ENCODE measurements at places on chromosomes 6 and 20.

DNA sequence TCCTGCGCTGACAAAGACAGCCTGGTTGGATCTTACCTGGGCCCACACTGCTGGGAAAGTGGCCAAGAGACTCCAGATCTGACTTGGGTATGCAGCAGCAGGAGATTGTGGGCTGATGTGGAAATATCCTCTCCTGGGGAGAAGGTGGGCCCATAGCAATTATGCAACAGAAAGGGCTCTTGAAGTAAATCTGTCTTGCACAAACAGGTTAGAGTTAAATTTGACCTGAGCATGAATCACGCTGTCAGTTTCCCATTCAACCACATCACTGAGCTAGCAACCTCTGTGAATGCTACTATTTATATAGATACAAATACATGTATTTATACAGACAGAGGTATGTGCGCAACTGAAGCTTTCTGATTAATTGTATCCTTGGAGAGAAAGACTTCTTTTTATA is 28.3 kb upstream of the PDYN start:
- DNase-seq = no peak

- DNase-seq = no peak
Observed at GRCh38 chr6:74979065-74979766, 226.6 kb downstream of the COL12A1 start.

DNA sequence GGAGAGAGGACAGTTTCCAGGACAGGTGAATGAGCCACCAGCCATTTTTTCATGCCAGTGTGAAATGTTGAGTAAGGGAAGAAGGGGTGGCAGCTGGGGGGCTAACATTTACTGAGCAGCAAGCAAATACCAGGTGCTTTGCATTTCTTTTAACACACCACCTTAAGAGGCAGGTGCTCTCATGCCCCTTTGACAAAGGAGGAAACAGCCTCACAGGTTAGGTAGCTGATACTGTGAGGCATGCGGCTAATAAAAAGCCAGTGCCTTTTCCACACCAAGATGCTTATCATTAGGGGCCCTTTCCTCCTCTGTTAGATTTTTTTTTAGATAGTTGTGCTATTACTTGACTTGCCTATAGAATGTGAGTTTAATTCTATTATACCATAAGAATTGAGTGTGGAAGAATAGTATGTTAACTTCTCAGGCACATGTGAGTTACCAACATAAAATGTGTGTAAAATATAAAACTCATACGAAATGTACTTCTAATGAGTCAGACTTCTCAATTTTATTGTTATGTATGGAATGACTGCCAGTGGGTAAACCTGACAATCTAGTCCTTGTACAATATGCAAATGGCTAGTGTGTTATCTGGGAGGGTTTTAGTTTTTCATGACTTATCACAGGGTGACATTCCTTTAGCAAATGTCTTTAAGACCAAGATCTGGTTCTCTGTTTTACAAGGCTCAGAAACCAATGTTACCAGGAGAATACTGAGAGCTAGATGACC is 260.0 kb downstream of the TMEM242 start:
- peak; percentile 26 for DNase-seq

GRCh38 chr20:19937218-19937617 is 79.9 kb upstream of the NAA20 start:
- DNase-seq = no peak

DNA sequence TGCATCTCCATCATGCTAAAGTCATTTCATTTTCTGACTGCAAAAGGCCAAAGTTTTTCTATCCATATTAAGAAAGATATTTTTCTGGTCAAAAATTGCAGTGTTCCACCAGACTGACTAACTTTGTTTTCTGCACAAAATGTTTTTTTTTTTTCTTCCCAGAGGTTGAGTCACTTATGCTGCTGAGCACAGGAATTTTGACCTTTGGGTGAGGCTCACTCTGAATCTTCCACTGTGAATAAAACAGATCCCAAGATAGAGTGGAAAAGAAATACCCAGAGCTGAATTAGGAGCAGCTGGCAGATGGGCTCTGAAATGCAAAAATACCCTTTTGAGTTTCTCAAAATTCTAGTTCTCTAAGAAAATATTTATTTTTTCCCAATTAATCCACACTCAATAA is 996.8 kb downstream of the KIF16B start:
- no peak for DNase-seq

DNA sequence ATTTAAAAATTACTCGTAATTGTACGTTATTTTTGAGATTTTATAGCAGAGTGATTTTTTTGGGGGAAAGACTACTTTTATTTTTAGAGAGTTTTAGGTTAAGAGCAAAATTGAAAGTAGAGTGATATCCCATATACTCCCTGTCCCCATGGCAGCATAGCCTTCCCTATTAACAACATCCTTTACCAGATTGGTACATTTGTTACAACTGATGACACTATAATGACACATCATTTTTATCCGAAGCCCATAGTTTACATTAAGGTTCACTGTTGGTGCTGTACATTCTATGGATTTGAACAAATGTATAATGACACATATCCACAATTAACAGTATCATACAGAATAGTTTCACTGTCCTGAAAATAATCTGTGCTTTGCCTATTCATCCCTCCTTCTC is 1126.4 kb upstream of the CITED2 start:
- DNase-seq = no peak

GRCh38 chr6:139927742-139928305 is 553.4 kb upstream of the CITED2 start:
- DNase-seq = no peak

DNA sequence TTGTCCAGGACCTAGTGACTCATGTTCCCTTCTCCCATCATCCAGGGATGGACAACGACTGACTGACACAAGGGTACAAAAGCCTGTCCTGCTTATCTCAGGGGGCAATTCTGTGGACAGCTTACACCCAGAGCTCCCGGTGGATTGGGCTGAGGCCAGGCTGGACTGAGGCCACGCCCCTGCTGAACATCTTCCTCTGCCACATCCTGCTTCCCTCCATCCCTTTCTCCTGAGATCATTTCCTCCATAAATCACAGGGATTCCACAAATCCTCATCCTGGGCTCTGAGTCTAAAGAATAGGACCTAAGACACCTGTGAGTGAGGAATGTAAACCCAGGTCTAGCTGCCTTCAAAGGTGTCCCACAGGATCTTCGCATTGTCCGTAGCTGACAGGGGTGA is 30.4 kb upstream of the RNF24 start:
- no peak for DNase-seq

- peak; percentile 31 for DNase-seq
Observed at GRCh38 chr6:80468398-80468797, 361.9 kb downstream of the BCKDHB start.

DNA sequence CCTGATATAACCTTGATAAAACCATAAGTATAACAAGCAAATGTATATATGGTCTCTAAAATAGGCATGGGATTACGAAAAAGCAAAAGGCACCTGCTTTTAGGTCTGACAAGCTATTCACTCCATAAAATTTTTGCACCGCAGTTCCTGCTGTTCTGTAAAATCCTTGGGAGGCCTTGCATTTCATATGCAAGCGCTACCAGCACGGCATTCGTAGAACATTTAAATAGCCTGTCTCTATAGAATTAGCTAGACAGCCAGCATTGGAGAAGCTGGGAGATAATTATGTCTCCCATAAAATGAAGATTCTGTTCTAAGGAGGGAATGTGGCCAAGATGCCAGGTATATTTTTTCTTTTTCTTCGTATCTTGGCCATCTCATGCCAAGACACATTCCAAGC is 64.5 kb upstream of the ATXN1 start:
- DNase-seq = no peak

DNA sequence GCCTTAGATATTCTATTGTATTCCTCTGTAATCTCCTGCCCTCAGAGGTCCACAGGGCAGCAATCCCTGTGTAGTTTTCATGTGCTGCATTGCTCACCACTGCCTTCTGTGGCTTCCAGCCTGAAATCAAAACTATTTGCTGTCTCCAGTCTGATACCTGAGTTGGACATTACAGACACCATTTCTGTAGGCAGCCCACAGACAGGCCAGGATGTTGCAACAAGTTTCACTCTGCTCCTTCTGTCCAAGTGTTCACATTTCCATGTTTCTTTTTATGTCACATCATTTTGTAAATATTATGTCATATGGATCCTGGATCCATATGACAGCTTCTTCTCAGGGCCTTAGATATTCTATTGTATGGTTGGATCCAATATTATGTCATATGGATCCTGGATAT is 21.7 kb downstream of the ECI2 start:
- DNase-seq = no peak

- DNase-seq = no peak
Observed at GRCh38 chr6:105587349-105588122, 184.7 kb upstream of the PREP start.

GRCh38 chr6:7820288-7820835 is 90.2 kb downstream of the TXNDC5 start:
- DNase-seq = no peak

DNA sequence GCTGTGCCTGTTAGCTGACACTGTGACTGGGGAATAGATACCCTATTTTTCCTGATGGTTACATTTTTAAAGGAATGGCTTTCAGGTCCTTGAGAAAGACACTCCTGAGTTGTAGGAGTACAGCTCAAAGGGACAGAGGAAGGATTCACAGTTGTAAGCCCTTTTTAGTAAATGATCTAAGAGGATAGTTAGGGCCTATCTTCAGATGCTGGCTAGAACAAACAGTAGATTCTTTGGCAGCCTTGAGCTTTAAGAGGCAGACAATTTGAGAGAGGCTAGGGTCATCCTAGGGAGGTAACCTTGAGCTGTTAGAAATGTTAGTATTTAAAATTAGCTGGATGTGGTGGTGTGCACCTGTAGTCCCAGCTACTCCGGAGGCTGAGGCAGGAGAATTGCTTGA is 111.5 kb downstream of the ZFAND3 start:
- no peak for DNase-seq

DNA sequence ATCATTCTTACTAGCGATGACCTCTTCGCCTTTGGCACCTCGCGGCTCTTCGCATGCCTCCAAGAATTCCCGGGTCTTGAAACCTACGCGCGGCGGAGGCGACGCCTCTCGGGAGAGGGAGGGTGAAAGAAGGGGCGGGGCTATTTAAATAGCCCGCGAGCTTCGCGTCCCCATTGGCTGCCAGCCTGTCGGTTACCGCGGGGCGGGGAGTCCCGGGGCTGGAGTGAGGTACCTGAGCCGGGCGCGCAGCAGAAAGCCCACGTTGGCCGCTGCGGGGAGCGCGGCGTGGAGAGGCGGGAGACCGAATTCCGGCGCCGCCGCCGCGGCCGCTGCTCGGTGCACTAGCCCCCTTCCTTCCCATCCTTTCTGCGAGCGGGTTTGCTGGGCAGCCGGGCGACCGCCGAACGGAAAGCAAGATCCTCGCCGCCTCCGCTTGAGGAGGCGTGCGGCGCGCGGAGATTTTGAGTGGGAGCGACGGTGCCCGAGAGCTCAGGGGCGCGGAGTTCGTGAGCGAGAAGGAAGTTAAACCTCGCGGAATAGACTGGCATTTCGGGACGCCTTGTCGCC is at the start of gene BMP6:
Gene BMP6, plus strand, starts transcription at position 251 of the 567 bp plus-strand sequence. CDS start 857 bp downstream, outside the sequence.
- peak; percentile 93 for DNase-seq

DNA sequence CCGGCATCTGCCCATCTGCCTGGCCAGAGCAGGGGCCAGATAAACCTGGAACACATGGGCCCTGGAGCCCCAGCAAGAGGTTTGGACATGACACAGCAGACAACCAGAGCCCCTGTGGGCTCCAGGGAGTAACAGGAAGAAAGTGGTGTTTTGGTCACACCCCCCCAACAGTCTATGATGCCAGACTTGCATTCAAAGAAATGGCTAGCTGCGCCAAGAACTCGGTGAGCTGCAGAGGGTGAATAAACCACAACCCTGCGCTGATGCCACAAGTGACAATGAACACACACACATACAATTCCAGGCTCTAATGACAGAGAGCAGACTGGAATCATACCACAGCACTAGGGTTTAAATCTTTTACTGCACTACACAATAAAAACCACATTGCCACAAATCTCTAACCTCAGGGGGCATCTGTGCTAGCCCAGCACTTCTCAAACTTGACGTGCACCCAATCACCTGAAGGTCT is 34.0 kb downstream of the TRERF1 start:
- no peak for DNase-seq

GRCh38 chr6:72413884-72414283 is 208.0 kb upstream of the KCNQ5 start:
- DNase-seq = peak; percentile 75

DNA sequence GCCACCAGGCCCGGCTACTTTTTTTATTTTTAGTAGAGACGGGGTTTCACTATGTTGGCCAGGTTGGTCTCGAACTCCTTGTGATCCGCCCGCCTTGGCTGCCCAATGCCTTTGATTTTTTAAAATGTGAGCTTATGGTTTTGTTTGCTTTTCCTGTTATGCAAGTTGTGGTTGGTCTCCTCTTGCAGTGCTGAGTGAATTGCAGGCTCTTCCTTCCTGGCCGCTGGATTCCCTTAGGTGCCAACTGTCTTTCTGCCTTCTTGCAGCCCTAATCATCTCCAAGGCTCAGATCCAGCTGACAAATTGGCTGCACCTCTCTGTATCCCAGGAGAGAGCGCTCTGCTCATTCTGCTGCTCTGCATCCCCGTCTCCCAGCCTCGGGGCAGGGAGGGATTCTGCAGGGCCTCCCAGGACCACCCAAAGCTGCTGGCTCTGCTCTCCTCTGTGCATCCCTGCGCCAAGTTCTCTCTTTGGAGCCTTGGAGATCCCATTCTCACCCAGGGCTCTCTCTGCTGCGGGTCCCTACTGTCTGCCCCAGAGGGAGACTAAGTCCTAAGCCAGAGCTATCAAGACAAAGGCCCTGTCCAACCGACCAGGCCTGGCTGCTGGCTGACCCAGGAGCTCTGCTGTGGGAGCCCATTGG is 14.1 kb upstream of the EMILIN3 start:
- DNase-seq = no peak

GRCh38 chr6:72873433-72873832 is 251.6 kb downstream of the KCNQ5 start:
- no peak for DNase-seq

GRCh38 chr6:29826271-29826670 is 1.4 kb upstream of the HLA-G start:
- no peak for DNase-seq

GRCh38 chr6:148516217-148516616 is 173.6 kb downstream of the SASH1 start:
- no peak for DNase-seq

DNA sequence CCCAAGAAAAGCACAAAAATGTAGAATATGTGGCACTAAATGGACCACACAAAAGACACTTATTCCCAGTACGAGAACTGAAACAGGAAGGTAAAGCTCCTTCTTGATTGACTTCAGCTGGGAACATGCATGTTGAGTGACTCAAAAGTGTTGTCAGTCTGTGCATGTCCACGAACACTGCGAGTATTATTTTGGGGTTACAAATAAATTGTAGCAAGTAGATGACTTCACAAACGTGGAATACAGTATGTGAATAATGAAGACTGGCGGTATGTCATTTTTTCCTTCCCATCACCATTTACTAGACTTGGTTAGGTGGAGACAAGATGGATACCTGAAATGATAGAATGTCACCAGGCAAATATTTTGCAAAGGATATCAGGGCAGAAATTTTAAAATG is 45.4 kb downstream of the L3MBTL3 start:
- DNase-seq = no peak

- DNase-seq = no peak
Observed at GRCh38 chr6:24848461-24848860, 49.7 kb upstream of the ARMH2 start.

All from hepatocyte (in vitro differentiated cells).